ENCODE measurements at places on chromosomes 4 and X.

- DNase-seq, result no peak
These were observed 533.9 kb downstream of the FSTL5 start for GRCh38 chr4:161629694-161630441.

GRCh38 chrX:2423282-2423681 is 77.5 kb downstream of the DHRSX start:
- no peak for DNase-seq

- no peak for DNase-seq
These were observed 54.7 kb downstream of the SLC9A6 start for GRCh38 chrX:136039968-136040367.

- no peak for DNase-seq
These were observed 32.2 kb upstream of the STX18 start for GRCh38 chr4:4574052-4574451.

- DNase-seq, result no peak
These were observed 10.1 kb upstream of the MAGEA8 start for GRCh38 chrX:149870840-149871239.

DNA sequence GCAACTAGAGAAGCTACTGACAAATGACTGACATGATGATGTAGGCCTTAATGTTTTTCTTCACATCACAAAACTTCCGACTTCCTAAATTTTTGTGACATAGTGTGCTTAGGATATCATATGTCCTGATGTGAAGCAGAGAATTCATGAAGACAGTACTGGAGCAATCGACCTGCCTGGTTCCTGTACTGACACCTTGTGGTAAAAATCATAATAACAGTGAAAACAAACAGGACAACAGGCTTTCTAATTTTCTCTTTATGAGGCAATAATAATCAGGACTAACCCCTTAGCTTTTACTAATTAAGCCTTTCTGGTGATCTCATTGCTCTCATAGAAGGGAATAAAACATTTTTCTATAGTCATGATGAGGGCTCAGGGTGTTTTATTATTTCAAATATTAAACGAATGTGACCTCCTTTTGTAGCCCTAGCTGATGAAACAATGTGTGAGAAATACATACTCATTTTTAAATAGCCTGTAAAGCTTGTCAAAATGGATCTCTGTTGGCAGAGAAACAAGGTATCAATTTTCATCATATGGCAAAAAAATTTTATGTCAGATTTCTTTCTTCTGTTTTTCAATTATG is 158.4 kb downstream of the TENT5D start:
- DNase-seq, result no peak

DNA sequence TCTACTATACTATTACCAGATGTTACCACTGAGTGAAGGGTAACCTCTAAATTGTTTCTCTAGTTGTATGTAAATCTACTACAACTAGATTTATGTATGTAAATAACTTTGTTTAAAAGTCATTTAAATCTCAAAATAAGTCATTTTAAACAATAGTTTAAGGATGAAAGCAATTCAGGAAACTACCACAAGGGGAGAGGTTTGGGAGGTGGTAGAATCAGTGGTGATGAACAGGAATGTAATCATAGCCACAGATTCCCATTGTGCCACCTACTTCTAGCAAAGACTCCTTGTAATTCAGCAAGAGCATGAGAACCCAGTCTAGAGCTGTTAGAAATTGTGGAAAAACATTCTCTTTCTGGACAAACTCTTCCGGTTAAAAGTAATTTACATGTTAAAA is 234.6 kb downstream of the SLC7A11 start:
- DNase-seq, result no peak

GRCh38 chrX:124086411-124086810 is 124.9 kb downstream of the STAG2 start:
- DNase-seq, result no peak

DNA sequence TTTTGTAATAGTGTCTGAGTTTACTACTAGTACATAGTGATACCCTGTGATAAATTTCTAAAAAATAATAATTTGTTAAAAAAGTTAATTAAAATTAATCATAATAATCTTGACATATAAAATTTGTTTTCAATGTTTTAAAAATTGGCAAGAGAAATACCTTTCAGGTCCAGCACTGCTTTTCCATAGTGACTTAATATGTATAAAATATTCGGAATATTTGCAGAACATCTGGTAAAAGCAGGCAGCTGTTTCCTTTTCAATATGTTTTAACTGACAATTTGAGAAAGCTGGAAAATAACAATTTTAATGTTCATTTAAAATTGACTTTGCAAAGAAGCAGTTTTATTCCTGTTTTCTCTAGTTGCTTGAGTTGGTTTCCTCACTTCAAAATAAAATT is 17.6 kb upstream of the GK2 start:
- DNase-seq, result no peak

DNA sequence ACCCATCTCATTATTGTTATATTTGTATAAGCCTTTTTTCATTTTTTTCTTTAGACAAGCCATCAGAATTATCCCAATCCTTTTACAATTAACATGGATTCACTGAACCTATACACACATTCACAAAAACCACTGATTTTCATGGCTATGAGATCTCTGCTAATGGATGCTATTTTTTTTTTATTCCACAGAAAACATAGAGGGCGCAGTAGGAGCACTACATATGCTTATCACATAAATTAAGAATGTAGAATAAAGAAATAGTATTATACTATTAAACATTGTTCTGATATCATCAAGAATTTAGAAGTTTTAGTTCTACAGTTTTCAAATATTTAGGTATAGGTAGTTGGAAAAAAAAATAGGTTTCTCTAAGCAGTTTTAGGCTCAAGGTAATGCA is 1477.4 kb downstream of the ARAP2 start:
- DNase-seq, result no peak

DNA sequence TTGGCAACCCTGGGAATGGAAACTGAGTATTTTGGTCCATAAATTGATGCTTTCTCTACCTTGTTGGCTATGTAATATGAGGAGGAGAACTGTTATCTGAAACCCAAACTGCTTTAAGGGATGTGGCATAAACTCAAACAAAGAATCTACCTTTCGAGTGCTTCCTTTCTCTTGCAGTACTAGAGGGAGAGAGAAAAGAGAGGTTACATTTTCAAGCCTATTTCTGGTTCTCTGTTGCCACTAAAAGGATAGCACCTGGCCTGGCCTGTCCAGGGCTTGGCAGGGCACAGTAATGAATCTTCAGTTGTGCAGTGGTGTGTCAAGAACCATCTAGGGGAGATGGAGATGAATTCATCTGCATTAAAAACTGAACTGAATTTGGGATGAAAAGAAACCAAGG is 308.6 kb downstream of the PTTG2 start:
- no peak for DNase-seq

- DNase-seq, result peak; percentile 77
These were observed 164.0 kb upstream of the RASGEF1B start for GRCh38 chr4:81635739-81636138.

- no peak for DNase-seq
These were observed 58.0 kb upstream of the FRMPD4 start for GRCh38 chrX:12080265-12080664.

GRCh38 chrX:70338290-70338689 is 48.4 kb downstream of the KIF4A start:
- no peak for DNase-seq

GRCh38 chr4:180150818-180151217 is 2092.4 kb upstream of the TENM3 start:
- no peak for DNase-seq

- DNase-seq, result no peak
These were observed 5.5 kb upstream of the NR3C2 start for GRCh38 chr4:148447681-148448080.

- DNase-seq, result no peak
These were observed 230.9 kb downstream of the HS3ST1 start for GRCh38 chr4:11197631-11198341.

DNA sequence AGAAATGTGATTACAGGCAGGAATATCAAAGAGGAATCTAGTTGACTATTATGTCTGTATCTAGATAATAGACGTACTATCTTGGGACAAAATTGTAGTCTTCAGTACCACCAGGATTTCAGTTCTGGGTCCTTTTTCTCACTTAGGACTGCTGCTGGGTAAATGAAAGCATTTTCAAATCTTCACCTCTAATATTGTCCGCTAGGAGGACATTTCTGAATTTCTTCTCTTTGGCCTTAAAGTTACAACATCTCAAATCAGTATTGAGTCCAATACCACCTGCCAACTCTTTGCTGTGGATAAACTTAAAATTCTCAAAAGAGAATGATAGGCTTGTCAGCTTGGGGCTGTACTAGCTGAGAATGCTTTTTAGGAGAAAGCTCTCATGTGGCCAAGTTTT is 6.0 kb downstream of the FGF16 start:
- DNase-seq, result no peak

DNA sequence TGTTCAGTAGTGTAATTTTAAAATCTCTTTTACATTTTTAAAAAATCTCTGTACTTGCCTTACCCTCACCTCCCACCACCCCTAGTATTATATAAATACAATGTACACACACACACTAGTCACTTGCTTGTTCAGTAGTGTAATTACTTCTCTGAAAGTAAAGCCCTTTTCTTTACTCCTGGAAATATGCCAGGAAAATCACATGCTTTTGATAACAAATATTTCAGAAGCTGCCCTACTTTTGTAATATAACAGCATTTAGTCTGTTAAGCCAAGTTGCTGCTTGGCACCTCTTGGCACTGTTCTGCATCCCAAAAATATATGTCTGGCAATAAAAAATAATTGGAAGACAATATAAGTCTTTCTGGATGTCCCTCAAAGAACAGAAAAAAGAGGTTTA is 172.8 kb upstream of the APOOL start:
- DNase-seq, result no peak

DNA sequence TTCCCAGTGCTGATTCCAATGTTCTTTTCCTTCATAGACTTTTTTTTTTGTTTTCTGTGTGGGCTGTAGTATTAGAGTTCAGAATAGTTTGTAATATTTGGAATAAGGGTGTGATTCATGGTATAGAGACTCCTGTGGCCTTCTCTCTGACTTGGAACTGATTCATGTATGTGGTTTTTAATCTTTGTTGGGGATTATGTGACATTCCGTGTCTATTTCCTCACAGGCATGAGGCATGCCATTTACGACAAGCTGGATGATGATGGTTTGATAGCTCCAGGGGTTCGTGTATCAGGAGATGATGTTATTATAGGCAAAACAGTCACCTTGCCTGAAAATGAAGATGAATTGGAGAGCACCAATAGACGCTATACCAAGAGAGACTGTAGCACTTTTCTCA is 44.4 kb downstream of the POLR2B start:
- no peak for DNase-seq

GRCh38 chr4:74473155-74473811 is 28.3 kb downstream of the AREG start:
- DNase-seq, result no peak

- peak; percentile 79 for DNase-seq
These were observed 5.4 kb upstream of the TRPC3 start for GRCh38 chr4:121957266-121957665.

DNA sequence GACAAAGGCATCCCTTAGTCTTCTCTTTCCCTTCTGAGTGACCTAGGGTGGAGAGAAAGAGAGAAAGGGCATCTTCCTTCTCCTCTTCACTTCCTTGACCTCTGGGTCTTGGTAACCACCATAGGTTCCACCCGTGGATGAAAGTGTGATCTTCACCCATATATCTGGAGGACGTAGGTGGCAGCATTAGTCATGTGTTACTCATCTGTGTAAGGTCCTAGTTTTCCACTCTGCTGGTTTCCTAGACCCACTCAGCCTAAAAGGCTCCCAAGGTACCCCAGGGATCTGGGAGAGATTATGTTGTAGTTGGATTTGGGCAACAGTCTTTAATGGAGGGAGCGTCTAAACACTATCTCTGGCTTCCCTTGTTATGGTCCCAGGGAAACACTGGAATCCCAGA is 45.5 kb upstream of the RAB9B start:
- DNase-seq, result no peak

GRCh38 chrX:53678667-53679066 is 7.9 kb downstream of the HUWE1 start:
- no peak for DNase-seq

GRCh38 chr4:174222266-174222872 is 61.1 kb downstream of the FBXO8 start:
- no peak for DNase-seq

GRCh38 chrX:153469811-153470410 is 465 bp downstream of the HAUS7 start:
- DNase-seq, result no peak

DNA sequence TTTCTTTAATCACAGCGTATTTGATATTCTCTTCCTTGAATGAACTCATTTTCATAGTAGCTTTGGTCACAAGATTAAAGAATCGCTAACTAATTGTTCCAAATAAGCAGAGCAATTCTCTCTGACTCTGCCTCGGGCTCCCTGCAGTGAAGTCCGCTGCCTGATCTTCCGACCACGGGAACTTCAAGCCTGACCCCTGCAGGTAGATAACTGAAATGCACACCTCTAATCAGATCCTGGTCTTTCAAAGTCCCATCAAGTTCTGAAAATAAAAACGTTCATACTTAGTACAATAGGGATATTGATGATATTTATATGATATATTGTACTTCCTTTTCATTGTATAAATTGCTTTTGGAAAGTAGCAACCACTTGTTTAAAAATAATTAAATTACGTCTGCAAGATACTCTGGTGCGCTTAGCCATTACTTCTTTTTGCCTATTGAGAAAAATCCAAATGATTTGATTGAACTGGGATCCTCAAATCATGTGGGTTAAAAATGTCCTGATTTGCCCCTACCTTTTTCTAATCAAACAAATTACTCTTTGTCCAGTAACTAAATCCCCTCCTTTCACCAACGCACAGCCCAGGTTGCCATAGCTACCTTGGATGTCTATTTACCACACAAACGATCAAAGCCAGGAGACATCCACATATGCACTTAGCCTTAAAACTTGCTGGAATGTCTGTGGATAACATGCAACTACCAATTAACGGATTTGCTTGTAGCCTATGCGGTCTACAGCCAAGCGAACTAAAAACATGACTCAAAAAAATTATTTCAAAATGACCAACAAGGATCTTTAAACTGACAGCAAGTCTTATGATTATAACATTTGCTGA is 4.2 kb downstream of the MID1 start:
- peak; percentile 52 for DNase-seq

DNA sequence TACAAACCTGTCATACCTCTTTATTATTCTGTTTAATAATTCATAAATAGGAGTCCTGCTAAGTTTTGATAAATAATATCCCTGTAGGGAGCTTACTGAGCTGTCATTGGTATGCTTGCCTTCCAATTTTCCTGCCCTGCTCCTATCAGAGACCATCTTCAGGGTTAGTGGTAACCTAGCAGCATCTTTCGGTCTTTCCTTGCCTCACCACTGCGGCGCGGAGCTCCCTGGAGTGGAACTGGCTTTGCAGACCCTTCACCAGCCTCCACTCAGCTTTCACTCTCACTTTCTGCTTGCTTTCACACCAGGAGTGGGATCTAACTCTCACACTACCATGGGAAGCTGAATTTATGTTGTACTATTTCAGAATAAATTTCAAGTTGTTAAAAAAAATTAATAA is 481.7 kb upstream of the ATOH1 start:
- DNase-seq, result no peak

GRCh38 chr4:145909281-145909715 is 29.3 kb downstream of the ZNF827 start:
- DNase-seq, result peak; percentile 87

DNA sequence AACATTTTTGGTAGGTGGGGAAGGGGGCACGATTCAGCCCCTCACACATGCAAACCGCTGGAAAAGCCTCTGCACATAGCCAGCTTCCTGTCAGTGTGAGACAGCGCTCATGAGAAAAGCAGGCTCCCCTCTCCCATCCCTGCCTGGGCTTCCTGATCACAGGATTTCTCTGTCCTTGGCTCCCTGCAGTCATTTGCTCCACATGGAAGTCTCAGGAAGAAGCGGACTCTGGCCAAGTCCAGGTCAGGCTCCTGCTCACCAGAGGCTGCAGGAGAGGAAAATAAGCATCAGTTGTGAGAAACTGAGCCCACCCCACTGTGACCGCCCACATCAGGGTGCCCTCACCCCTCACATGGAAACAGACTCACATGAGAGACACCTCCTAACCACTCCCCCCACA is 664.3 kb upstream of the TENM3 start:
- no peak for DNase-seq

Measured in mucosa of descending colon (tissue), 3 donors.